ENCODE measurements at places on chromosomes 2 and 18.

DNA sequence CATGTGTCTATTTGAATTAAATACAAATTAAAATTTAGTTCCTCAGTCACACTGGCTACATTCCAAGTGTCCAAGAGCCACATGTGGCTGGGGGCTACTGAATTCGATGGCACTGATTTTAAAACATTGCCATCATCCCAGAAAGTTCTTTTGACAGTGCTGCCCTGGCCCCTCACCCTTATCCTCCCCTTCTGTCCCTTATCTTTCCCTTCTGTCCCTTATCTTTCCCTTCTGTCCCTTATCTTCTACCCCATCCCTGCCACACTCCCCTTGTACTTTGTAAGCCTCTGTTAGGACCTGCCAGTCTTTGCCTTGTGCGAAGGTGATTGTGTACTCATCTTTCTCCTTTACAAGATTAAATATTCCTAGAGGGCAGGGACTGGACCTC lies 85.2 kb downstream of the DNMT3A start:
- no peak for DNase-seq

GRCh38 chr2:213679894-213680293 lies 395.6 kb downstream of the SPAG16 start:
- DNase-seq = no peak

- DNase-seq = no peak
Measured at GRCh38 chr18:64785686-64786085, 636.8 kb upstream of the LINC00305 start.

DNA sequence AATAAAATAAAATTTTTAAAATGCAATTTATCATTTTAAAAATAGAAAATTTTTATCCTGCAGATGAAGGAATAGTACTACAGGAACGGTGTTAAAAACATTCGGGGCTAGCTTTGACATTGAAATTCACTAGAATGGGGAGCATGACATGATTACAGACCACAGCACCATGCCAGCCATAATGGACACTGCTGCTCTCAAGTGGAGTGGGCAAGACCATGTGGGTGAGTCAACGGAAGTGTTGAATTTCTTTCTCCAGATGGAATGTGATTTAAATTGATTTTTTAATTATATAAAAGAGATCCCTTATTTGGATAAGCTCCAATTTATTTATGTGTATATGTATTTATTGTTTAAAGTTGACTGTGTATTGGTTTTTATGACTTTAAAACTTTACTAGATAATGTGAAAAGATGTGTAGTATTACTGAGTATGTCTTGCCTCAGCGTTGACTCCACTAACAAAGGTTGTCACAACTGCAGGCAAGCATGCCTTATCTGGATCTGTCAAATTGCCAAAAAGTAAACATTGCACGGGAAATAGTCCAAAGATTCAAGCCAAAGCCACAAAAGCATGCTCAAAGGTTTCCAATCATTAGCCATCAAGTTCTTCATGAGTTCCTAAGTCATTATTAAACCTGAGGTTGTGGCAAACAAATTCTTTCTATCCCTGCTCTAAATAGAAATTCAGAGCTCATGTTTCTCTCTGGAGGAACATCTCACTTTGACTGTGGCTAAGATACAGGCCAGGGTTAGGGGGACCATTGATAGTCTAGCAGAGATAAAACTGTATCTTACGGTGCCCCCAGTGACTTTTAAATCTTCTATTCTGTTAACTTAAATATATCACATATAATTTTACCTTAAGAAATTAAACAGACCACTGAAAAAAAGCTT lies 536.9 kb downstream of the TMX3 start:
- peak; percentile 63 for DNase-seq
